Stimulated activated CD4-positive, alpha-beta T cell treated with anti-CD3 and anti-CD28 coated beads, Interleukin-12 subunit alpha, Interleukin-12 subunit beta, amount 100 ng/mL, for 48 hours (primary cell): ENCODE measurements at places on chromosomes 12 and 14.

GRCh38 chr14:57785058-57785457 is 80.8 kb downstream of the SLC35F4 start:
- DNase-seq, result no peak

GRCh38 chr14:61560323-61560722 is 135.0 kb upstream of the HIF1A start:
- no peak for DNase-seq

DNA sequence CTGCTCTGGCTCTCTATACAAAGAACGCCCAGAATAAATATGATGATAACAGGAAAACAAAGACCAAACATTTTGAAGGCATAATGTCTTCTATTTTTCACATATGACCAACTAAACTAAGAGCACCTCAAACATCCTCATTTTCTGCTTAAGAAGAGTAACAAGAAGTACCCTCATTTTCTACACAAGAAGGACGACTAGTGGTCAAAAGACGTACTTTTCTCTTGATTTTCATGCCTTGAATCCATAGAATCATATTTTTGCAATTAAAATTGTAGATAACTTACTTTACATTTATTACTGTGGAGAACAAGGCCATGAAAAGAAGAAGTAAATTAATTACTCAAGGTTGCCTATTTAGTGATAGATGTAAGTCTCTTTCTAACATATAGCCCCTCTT is 358.6 kb downstream of the DUSP6 start:
- no peak for DNase-seq

- DNase-seq, result peak; percentile 28
Measured at GRCh38 chr12:110245369-110245772, 35.7 kb upstream of the ATP2A2 start.

GRCh38 chr14:69114763-69115162 is 38.2 kb downstream of the DCAF5 start:
- DNase-seq, result no peak

GRCh38 chr12:10889226-10889625 is 5.2 kb upstream of the PRH1 start:
- no peak for DNase-seq

DNA sequence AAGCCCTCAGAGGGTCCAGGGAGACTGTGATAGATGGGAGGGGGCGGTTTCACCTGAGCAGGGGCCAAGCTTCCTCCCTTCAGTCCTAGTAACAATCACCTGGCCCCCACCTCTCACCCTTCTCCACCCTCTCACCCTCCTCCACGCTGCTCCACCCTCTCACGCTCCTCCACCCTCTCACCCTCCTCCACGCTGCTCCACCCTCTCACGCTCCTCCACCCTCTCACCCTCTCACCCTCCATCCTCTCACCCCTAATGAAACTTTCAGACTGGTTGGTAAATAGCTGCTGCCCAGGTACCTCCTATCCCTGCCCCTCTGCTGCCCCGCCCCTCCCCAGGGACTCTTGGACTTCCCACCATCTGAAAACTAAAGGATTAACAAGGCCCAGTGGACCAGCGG is 34.2 kb downstream of the NGB start:
- DNase-seq, result no peak

DNA sequence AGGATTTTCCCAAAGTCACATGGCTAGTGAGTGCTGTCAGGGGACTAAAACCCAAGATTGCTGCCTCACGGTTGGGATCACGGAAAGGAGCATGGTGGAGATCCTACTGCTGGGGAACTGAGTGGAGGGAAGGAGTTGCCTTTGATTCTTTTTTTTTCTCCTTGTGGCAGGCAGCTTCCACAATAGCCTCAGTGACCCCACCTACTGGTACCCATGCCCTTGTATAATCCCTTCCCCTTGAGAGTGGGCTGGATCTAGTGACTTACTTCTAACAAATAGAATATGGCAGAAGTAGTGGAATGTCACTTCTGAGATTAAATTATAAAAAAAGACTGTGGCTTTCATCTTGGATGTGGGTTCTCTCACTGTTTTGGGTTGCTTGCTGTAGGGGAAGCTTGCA is 135.7 kb downstream of the DICER1 start:
- no peak for DNase-seq

- DNase-seq, result no peak
Measured at GRCh38 chr12:68102163-68102562, 57.4 kb downstream of the IFNG start.

GRCh38 chr12:75172611-75173010 is 37.0 kb downstream of the KCNC2 start:
- no peak for DNase-seq

- DNase-seq, result no peak
Measured at GRCh38 chr12:96878704-96879103, 28.4 kb upstream of the NEDD1 start.

GRCh38 chr12:52363111-52363679 is 4.1 kb downstream of the KRT85 start:
- no peak for DNase-seq

GRCh38 chr14:85235868-85236267 is 294.1 kb upstream of the FLRT2 start:
- DNase-seq, result no peak

DNA sequence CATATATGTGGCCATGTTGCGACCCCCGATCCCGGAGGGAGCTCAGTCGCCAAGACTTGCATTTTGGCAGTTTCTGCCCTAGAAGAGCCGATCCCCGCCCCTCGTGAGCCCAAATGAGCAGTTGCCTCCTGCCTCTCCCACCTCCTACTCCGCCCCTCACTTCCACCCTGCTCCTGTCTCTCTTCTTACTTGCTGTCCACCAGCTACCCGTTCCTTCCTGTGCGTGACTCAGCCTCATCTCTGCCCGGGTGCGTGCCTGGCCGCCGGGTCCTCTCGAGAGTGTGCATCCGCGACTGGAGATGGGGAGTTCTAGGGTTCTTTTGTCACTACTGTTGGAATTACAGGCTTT is 585 bp downstream of the GPATCH2L start:
- peak; percentile 62 for DNase-seq
